ENCODE measurements at places on chromosomes 7 and 10. TPM values are rescaled to one million over a fixed set of nuclear protein-coding genes. Genes with fewer than 3 reads are reported as not detected.

The ARL5B gene
- 13.2 TPM for total RNA-seq

The PTF1A gene
- not detected for total RNA-seq

The MAT1A gene
- total RNA-seq: not detected

The TAS2R4 gene
- total RNA-seq: 1.3 TPM

The CTAGE6 gene
- total RNA-seq: 1.7 TPM

The IQUB gene
- total RNA-seq: 0.10 TPM

The STEAP1 gene
- total RNA-seq: 2.4 TPM

The SPDYE11 gene
- total RNA-seq: not detected

The UBE2D1 gene
- 18.6 TPM for total RNA-seq

The CYP2C9 gene
- not detected for total RNA-seq

The TRIL gene
- total RNA-seq: 0.44 TPM

The MRLN gene
- not detected for total RNA-seq

The ANKRD30A gene
- not detected for total RNA-seq

The NPSR1 gene
- not detected for total RNA-seq

The GPRIN2 gene
- total RNA-seq: not detected

The PGAM2 gene
- total RNA-seq: 0.66 TPM

The DNAJC1 gene
- total RNA-seq: 22.6 TPM

The OGDHL gene
- not detected for total RNA-seq

The OR2A12 gene
- not detected for total RNA-seq
